ENCODE measurements at places on chromosomes 16 and 17.
A peak's percentile ranks its signal among the peaks of the same experiment; 100 is the strongest.

DNA sequence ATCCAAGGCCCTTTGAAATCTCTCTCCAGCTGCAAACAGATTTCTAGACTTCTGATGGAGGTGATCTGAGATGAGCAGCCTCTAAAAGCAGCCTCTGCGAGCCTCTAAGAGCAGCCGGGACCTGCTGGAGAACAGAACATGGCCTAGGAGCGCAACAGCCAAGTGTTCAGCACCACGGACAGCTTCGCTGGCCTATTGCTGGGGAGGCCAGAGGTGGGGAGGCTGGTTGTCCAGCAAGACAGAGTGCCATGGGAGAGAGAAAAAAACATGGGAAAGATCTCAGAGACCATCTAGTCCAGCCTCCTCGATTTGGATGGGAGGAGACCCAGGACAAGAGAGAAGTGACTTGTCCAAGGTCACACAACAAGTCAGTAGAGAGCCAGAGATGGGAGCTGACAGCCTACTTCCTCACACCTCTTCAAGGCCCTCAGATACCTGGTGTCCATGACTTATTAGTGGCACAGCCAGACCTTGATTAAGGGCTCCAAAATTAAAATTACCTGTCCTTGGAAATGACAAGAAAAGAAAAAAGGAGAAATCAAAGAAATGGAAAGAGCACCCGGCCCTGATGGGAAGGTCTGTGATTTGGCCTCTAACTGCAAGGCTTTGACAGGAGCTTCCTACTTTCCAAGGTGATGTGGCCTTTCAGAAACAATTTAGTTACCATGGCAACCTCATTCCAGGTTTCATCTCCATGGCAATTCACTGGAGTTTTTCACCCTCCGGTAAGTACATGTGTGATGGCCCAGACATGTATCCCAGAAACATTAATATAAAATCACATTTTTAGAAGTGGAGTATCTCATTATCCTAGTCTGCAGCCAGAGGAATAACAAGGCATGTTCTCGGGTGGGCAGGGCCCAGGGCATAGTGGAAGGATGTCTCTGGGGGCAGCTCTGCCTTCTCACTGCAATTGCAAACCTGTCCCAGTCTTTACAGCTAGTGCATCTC lies 14.5 kb downstream of the RPRML start:
- no peak for DNase-seq

DNA sequence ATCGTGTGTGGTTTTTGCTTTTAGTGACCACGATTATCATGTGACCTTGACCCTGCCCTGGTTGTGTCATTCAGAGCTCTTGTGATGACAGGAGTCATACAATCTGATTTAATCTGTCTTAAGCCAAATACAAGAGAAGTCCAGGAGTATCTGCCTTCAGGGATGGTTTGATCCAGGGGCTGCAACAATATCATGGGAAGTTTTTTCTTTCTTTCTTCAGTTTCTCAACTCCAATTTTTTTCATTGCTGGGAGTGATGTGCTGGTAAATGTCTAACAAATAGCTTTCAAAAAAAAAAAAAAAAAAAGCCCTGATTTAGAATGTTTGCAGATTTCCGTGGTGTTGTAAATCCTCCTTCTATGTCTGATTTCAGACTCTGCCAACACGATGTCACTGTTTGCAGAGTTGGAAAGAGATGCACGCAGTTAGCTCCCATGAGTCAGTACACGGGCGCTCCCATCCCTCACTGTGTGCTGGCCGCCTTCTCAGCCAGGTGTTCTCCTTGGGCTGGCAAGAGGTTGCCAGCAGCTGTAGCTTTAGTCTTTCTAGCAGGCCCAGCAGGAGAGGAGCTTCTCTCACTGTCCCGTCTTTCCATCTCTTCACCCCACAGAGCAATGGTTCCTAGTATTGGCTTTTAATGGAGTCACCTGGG lies 229.7 kb downstream of the SNX29 start:
- peak; percentile 41 for DNase-seq

DNA sequence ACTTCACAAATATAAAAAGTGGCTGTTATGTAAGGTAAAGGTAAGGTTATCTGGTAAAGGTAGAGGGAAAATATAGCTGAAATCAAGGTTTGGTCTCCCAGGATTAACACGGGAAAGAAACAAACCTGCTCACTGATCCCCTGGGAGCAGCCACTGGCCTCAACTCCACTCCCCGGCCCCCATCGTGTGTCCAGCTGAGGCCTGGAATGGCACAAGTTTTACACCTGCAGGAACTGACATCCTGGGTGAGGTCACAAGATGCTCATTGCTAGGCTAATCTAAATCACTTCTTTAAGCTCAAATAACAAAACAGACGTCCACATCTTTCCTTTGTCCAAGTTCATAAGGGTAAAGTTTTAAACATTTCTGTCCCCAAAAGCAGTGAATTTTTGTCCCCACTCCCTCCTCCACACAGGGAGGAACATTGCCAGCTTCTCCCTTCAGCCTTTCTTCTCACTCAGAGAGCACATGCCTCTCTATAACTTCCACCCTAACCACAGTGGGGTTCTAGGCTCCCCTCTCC lies 46.3 kb downstream of the ERN1 start:
- no peak for DNase-seq

DNA sequence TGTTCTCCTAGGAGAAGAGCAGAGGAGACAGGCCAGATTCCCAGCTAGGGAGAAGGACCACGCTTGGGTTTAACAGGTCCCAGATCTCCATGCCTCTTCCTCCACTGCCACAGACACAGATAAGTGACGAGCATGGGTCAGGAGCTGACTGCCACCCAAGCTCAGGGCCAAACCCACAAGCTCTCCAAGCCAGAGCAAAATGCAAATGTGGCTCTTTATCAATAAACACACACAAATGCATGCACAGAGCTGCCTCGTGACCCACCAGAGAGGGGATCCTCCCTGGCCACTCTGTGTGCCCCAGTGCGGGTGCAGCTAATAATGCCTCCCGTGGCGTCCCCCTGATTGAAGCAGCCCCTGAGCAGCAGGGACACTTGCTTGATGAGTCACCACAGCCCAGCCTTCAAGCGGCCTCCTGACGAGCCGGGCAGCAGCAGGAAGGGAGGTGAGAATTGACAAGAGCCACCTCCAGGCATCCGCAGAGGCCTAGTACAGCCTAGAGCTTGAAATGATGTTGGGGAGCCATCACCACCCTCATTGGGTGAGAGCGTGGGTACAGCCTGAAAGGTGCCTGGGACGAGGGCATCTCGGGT lies 143.9 kb downstream of the CCDC182 start:
- no peak for DNase-seq

DNA sequence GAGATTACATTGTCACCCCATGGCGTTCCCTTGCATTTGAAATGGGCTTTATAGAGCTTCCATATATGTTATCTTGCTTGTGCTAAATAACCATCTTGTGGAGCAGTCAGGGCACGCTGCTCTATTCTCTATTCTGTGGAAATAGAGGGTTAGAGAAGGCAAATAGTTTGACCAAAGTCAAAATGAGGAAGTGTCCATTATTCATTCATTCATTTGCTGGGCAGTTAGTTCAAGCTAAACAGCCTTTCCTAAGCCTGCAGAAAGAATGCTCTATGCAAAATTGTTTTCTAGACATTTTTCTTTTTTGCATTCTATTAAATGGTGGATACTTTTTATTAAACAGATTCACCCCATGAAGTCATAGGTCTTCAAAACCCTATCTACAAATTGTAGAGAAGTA lies 67.8 kb upstream of the ELAC2 start:
- DNase-seq: no peak

GRCh38 chr17:31510308-31511194 lies 119.1 kb downstream of the RAB11FIP4 start:
- no peak for DNase-seq

GRCh38 chr16:66522816-66523590 lies 26.9 kb downstream of the TK2 start:
- DNase-seq: no peak

GRCh38 chr17:17176341-17176740 lies 29.8 kb downstream of the PLD6 start:
- no peak for DNase-seq

GRCh38 chr17:74146196-74146595 lies 57.3 kb upstream of the RPL38 start:
- DNase-seq: no peak

DNA sequence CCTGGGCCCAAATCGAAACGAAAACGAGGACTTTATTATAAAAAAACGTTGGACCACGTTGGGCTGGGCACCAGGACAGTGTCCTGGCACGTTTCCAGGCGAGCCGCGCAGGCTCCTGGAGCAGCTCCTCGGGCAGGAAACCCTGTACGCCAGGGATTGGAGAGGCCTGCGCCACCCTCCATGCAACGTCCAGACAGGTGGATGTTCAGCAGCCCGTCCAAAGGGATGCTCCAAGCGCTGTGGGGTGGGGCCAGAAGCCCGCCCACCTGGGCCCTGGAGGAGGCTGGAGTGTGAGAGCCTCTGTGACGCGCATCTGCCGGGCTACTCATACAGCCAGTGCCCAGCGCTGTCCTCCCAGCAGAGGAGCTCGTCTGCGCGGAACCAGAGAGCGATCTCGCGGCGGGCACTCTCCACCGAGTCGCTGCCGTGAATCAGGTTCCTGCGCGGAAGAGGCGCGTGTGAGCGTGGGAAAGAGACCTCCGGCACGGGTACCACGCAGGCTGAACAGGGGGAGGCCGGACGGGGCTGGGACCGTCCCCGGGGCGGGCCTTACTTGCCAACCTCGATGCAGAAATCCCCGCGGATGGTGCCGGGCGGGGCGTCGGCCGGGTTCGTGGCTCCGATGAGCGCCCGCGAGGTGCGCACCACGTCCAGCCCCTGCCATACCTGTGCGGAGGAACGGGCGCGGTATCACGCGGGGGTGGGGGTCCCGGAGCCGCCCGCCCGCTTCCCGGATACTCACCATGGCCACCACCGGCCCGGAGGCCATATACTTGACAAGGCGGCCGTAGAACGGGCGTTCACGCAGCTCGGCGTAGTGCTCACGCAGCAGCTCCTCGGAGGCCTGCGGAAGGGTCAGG lies 785 bp downstream of the NME3 start:
- peak; percentile 6 for DNase-seq

DNA sequence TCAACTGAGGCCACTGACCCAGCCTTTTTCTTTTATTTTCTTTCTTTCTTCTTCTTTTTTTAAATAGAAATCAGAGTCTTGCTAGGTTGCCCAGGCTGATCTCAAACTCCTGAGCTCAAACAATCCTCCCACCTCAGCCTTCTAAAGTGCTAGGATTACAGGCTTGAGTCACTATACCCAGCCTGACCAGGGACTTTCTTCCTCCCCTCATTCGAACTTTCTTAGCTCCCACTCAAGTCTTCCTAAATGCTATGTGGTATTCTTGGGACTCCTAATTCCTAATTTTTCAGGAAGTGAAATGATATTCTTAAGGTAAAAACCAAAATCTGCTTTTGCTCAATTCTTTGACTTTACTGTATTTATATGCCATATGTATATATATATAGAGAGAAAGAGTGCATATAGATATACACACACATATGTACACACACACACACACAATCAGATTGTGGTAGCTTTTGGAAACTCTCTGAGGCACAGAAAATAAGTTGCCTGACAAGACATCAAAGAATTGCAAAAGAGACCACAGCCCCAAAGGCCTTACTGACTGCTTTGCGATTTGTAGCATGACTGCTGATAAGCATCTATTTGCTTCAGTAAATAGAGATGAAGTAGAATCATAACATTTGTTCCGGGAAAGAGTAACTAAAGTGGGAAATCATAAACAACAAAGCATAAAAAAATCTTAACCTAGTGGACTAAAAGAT lies 9.5 kb upstream of the AMZ2 start:
- DNase-seq: peak; percentile 42
